ENCODE measurements at places on chromosomes 16 and 17. TPM values are rescaled to one million over a fixed set of nuclear protein-coding genes. Genes with fewer than 3 reads are reported as not detected.

The DRC3 gene
- not detected for total RNA-seq

The AP1G1 gene
- total RNA-seq: 171 TPM

GRCh38 chr16:48106446-48106845, 49.3 kb downstream of the ABCC12 start:
- no peak overlapping the region for H3K4me3 ChIP-seq
- no peaks in the 10 kb centered on the region for H3K36me3 ChIP-seq
- no peaks in the 10 kb centered on the region for H3K27me3 ChIP-seq

DNA sequence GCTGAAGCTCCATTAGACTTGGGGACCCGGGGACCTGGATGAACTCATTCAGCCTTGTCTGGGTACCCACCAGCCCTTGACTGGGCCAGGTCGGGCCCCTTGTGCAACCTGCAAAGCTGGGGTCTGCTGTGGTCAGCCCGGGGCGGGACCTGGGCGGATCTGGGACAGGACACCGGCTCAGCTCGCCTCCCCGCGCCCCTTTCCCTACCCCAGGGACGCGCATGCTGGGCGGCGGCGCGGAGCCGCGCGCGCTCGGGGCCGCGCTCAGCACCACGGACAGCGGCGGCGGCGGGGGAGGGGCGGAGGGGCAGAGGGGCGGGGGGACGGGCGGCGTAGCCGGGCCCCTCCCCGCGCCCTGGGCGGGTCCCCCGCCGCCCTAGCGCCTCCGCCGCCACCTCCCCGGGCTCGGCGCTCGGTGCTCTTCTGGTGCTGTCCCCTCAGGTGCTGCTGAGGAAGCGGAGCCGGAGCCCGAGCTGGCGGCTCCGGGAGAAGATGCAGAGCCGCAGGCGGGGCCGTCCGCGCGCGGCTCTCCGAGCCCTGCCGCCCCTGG, 7.4 kb downstream of the ACD start:
- H3K36me3 ChIP-seq: peaks cover 87% of the 10 kb centered on the region
- no peak overlapping the region for H3K27ac ChIP-seq
- H3K27me3 ChIP-seq: no peaks in the 10 kb centered on the region
- DNase-seq: no peak

- no peaks in the 10 kb centered on the region for H3K27me3 ChIP-seq
- H3K4me3 ChIP-seq: no peak overlapping the region
- H3K4me1 ChIP-seq: peaks cover 9% of the 10 kb centered on the region
- H3K36me3 ChIP-seq: no peaks in the 10 kb centered on the region
These were observed 188.7 kb upstream of the GSE1 start for GRCh38 chr16:85424260-85425073.

DNA sequence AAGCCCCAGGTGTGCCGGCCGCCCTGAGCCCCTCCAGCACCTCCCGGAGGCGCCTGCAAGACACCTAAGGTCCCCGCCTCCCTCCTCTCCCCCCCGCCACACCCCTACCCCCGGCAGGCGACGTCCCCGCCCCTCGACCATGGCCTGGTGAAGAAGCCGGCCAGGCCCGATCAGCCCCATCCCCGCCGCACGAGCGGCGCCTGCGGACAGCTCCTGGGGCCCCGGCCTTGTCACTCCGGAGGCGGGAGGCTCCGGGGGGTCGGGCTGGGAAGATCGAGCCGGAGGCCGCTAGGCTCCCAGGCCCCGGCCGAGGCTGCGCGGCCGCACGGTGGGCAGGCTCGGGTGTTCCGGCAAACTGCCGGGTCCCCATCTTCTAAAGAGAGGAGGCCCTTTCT, 405 bp upstream of the ACE start:
- DNase-seq: no peak
- H3K4me3 ChIP-seq: peak overlapping the region; percentile 16
- no peak overlapping the region for H3K27ac ChIP-seq

GRCh38 chr17:9811537-9811936, 10.3 kb downstream of the GSG1L2 start:
- H3K36me3 ChIP-seq: no peaks in the 10 kb centered on the region
- DNase-seq: no peak
- no peaks in the 10 kb centered on the region for H3K27me3 ChIP-seq
- no peak overlapping the region for H3K27ac ChIP-seq

DNA sequence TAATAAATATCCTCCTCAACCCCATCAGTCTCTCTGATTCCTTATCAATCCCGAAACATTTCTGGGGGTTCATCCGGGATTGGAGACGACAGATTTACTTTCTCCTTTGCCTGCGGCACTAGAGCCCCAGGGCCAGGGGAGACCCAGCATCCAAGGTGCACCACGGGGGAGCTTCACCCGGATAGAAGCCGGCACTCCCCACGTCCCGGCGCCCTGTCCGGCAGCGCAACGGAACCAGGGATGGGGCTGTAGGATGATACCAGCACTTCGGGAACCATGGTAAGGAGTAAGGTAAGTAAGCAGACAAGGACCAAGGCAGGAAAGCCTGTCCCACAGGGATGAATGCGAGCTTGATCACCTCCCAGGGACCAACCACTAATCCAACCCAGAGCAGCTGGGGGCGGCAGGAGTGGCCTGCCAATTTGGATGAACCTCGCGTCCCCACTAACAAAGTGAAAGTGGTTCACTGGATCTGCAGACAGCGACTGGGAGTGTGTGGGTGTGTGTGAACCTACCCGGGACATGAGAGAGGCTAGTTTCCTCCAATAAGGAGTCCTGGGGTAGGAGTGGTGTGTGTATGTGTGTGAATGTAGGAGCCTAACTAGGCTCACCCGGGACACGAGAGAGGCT, 11.9 kb downstream of the POLR3K start:
- H3K4me3 ChIP-seq: no peak overlapping the region
- H3K4me1 ChIP-seq: peaks cover 33% of the 10 kb centered on the region
- H3K27me3 ChIP-seq: no peaks in the 10 kb centered on the region

DNA sequence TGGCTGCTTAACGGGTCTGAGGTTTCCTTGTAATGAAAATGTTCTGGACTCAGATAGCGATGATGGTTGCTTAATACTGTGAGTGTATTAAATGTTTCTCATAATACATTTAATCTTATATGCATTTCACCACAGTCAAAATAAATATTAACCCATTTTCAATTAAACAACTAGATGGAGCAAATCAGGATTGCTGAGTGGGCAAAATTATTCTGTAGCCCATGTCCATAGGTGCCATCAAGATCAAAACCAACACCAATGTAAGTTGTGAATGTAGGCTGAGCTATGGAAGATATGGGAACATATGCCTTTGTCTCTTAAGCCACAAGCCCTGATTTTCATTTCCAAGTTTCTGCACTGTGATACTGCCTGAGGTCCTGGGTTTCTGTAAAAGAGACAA, 572.6 kb upstream of the EEF2KMT start:
- no peaks in the 10 kb centered on the region for H3K27me3 ChIP-seq
- no peak overlapping the region for H3K4me3 ChIP-seq
- no peak overlapping the region for H3K27ac ChIP-seq
- no peaks in the 10 kb centered on the region for H3K36me3 ChIP-seq

GRCh38 chr17:20189979-20190378, 180.8 kb downstream of the SPECC1 start:
- H3K27me3 ChIP-seq: no peaks in the 10 kb centered on the region
- no peak for DNase-seq
- no peaks in the 10 kb centered on the region for H3K36me3 ChIP-seq
- no peaks in the 10 kb centered on the region for H3K4me1 ChIP-seq
- H3K4me3 ChIP-seq: no peak overlapping the region

- peaks cover 71% of the 10 kb centered on the region for H3K36me3 ChIP-seq
- no peaks in the 10 kb centered on the region for H3K27me3 ChIP-seq
- DNase-seq: no peak
- no peak overlapping the region for H3K4me3 ChIP-seq
- no peak overlapping the region for H3K27ac ChIP-seq
These were observed 24.0 kb downstream of the PDIA2 start for GRCh38 chr16:306911-307370.

- DNase-seq: no peak
- H3K4me1 ChIP-seq: no peaks in the 10 kb centered on the region
- no peaks in the 10 kb centered on the region for H3K27me3 ChIP-seq
These were observed 354.4 kb downstream of the SNX29 start for GRCh38 chr16:12330946-12331345.

DNA sequence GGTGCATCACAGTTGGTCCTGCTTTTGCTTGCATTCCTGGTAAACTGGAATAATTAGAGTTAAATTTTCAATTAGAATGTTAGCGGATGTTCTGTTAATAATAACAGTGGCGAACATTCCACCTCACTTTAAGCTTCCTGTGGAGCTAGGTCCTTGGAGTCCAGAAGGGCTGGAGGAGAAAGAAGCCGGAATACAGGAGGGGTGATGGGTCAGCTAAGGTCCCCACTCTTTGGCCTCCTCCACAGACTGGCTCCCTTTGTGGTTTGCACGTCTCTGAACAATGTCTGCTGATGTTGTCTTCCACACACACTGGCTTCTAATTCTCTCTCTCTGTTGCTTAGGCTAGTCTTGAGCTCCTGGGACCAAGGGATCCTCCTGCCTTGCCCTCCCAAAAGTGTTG, 35.0 kb upstream of the ETV4 start:
- no peaks in the 10 kb centered on the region for H3K27me3 ChIP-seq
- H3K4me3 ChIP-seq: no peak overlapping the region
- H3K4me1 ChIP-seq: peaks cover 20% of the 10 kb centered on the region
- H3K27ac ChIP-seq: no peak overlapping the region
